Erythroblast (primary cell): ENCODE measurements at places on chromosomes 3 and 15.

DNA sequence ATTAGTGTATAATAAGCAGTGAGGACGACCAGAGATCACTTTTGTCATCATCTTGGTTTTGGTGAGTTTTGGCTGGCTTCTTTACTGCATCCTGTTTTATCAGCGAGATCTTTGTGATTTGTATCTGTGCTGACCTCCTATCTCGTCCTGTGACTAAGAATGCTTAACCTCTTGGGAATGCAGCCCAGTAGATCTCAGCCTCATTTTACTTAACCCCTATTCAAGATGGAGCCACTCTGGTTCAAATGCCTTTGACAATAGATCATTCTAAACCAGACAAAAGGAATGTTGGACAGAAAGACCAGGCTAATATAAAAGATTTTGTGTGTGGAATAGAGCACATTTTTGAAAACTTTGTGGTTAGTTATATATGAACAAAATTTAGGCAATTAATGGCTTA, 618.5 kb upstream of the BCHE start:
- DNase-seq: no peak

GRCh38 chr3:109963831-109964230, 626.5 kb upstream of the DPPA4 start:
- DNase-seq: peak; percentile 2

- no peak for DNase-seq
These were observed 116.6 kb downstream of the TRIM42 start for GRCh38 chr3:140794507-140794906.

GRCh38 chr3:151382671-151383070, 1.9 kb downstream of the P2RY12 start:
- no peak for DNase-seq

GRCh38 chr15:48384616-48385015, 53.4 kb downstream of the DUT start:
- no peak for DNase-seq

GRCh38 chr3:63060412-63060811, 185.2 kb upstream of the CADPS start:
- DNase-seq: no peak
